ENCODE measurements at places on chromosomes 2 and 18.
A peak's percentile ranks its signal among the peaks of the same experiment; 100 is the strongest.

- DNase-seq, result no peak
Measured at GRCh38 chr2:42167458-42167857, 1.7 kb upstream of the EML4 start.

DNA sequence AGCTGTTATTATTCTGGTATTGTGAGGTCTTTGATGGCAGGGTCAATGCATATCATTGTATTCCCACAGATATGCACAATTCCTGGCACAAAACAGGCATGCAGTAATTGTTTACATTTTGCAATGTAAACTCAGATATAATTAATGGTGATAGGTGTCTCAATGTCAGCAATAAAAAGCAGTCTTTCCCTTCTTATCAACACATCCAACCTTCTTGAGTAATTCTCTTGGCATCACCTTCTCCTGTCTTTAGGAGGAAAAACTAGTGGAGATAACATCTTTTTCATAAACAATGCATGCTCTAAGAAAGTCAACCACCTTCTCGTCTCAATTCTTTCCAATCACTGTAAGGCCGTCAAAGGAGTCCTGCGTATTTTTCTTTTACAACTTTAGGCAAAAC is 313.3 kb upstream of the GULP1 start:
- no peak for DNase-seq

- DNase-seq, result peak; percentile 7
Measured at GRCh38 chr18:75723521-75724340, 296.2 kb upstream of the SMIM21 start.

DNA sequence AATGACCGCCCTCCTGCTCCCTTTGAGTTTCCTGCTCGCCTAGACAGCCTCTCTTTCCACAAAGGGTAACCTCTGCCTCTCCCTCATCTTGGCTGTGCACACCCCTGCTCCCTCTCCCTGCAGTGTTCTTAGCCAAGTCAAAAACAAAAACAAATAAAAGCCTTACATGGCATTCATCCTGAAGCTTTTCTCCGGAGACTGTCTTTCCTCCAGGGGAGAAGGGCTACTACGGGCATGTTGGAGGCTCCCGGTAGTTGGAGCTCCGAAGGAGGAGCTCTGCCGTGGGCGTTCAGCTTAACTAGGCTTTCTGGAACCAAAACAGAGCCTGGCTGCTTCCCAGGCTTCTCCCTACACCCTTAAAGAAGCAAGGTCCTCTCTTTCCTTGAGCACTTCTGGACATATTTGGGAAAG is 104.2 kb downstream of the TPGS2 start:
- no peak for DNase-seq

- DNase-seq, result no peak
Measured at GRCh38 chr2:166862468-166863132, 25.7 kb upstream of the XIRP2 start.

- no peak for DNase-seq
Measured at GRCh38 chr2:74044999-74045398, 60.3 kb downstream of the TET3 start.

Data from fibroblast of villous mesenchyme (primary cell).